ENCODE measurements at places on chromosomes 6 and 20.

DNA sequence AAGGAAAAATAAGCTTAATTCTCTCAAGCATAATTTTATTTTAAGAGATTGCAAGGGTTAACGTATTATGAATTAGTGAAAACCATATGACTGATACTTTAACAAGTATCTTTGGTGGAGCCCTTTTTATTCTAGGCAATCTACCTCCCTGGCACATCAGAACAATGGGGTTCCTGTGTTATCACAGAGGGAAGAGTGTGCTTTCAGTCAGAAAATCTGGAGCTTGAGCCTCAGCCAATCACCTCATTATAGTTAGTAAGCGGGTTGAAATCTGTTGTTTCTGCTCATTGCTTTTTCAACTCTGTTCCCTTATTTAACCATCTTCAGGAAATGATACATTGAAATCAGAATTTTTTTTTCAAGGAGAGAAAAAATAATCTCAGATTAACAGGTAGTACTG lies 391 bp downstream of the ADGRF1 start:
- DNase-seq = no peak

- no peak for DNase-seq
These were observed 125.2 kb downstream of the CEBPB start for GRCh38 chr20:50315586-50316551.

GRCh38 chr20:32028647-32029372 lies 18.6 kb downstream of the CCM2L start:
- no peak for DNase-seq

DNA sequence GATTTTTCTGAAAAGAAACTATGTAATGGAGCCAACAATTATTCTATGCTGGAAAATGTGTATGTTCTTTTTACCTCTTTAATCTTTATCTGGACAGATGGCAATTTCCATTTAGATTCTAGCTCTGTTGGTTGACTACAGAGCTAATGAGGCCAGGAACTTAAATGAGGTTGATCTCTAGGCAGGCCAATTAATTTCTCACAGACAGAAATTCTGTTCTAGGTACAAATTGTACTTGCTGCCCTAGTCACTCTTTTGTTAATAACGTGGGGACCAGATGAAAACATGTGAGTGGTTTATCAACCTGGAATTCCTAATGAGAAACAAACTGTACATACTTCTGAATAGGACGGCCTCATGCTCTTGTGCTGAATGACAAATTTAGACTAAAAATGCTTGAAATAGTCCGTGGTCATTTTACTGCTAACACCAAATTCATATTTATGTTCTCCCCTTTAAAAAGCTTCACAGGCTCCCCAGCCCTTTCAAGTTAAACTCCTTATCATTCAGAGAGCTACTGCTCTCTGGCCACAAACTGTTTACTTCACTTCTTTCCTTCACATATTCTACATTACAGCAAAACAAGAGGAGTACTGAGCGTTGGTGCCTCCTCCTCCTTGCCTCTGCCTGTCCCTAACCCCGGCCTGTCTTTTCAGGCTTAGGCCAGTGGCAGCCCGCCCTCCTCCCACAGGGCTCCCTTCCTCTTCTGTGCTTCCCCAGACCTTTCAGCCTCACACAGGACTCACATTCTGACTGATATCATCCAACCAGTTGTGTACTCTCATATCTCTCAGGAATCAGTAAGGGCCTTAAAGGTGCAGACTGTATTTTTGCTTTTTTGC lies 41.4 kb downstream of the DTNBP1 start:
- peak; percentile 63 for DNase-seq

GRCh38 chr20:53884859-53885541 lies 185.4 kb downstream of the BCAS1 start:
- DNase-seq = no peak

GRCh38 chr6:77055711-77056110 lies 407.6 kb downstream of the HTR1B start:
- DNase-seq = no peak

DNA sequence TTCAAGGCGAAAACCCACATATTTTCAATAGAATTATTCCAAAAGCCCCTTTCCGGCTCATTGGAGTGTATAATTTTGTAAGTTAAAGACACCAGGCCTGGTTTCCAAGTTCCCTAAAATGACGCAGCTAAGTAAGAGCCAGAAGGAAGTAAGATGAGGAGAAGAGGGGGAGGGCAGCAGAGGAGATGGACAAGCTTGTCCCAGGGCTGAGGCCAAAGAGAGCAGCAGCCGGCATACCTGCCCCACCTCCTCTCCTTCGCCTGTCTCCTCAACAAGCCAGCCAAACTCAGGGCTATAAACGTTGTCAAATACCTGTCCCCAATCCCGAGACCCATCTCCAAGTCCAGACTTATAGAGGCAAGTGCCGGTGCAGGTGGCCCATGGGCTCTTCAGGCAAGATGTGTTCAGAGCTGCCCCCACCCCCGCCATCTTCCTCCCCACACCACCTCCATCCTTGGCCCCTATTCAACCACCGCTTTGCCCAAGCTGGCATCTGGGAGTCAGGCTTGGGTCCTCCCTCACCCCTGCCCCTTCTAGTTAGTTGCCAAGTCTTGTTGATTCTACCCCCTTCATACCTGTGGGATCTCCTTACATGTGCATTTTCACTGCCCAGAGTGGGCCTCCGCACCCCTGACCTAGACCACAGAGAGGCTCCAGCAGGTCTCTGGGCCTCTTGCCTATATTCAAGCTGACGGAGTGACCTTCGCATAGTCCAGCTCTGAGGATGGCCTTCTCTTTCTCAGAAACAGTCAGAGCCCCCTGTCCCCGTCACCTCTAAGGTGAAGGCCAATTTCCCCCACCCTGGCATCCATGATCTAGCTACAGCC lies 75.7 kb upstream of the SIRPA start:
- DNase-seq = peak; percentile 49

DNA sequence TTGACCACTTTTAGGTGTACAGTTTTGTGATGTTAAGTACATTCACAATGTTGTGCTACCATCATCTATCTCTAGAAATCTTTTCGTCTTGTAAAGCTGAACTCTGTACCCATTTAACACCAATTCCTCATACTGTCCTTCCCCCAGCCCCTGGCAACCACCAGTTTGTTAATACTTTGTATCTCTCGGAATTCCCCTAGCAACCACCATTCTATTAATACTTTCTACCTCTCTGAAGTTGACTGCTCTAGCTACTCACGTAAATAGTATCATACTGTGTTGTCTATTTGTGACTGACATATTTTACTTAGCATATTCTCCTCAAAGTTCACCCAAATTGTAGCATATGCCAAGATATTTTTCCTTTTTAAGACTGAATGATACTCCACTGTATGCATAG lies 82.3 kb upstream of the CLDN20 start:
- DNase-seq = no peak

GRCh38 chr6:151239603-151240035 lies at the start of gene AKAP12:
AKAP12 (plus strand) TSS chr6:151239967; CDS start chr6:151240563, 596 bp downstream.
- no peak for DNase-seq

GRCh38 chr20:15289337-15289736 lies 951.9 kb upstream of the FLRT3 start:
- no peak for DNase-seq

DNA sequence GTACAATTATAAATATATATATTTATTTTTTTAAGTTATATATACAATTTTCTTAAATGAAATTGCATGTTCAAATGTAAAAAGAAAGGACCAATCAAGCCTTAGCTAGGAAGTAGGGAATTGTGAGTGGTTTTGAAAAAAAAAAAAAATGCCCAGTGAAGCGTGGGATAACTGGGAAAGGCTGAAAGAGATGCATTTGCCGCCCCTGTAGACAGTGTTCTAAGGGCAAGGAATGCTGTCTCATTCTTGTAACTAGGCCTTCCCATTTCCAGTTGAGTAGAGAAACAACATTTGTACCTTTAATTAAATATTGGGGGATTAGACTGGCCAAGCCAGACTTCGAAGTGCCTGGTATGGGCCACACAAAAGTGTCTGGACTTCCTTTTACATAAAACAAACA lies 430.1 kb upstream of the SLC35B3 start:
- no peak for DNase-seq

GRCh38 chr6:39791850-39792539 lies at the start of gene DAAM2:
DAAM2 (plus strand) TSS chr6:39792376; CDS start chr6:39856303, 63,927 bp downstream.
- DNase-seq = no peak

- no peak for DNase-seq
These were observed 39.6 kb upstream of the AFDN start for GRCh38 chr6:167786853-167787675.

GRCh38 chr20:57319584-57319983 lies 10.0 kb upstream of the SPO11 start:
- no peak for DNase-seq

GRCh38 chr6:86789779-86790411 lies 147.4 kb upstream of the HTR1E start:
- DNase-seq = no peak

DNA sequence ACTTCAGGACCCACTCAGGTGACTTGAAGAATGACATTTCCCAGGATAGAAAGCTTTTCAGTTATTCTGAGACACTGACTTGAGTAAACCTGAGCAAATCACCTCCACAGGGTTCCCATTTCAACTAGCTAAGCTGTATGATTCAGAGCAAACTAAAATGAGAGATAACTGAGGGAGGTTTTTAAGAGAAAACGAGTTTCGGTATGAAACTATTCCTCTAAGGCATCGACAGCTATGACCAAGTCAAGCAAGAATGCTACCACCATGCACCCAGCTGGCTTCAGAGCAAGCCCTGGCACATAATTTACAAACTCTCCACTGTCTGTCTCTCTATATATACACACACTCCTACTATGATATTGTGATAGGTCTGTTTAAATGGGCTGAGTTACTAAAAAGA lies 75.4 kb downstream of the PERP start:
- no peak for DNase-seq

GRCh38 chr6:155115893-155116570 lies 120.9 kb downstream of the TIAM2 start:
- no peak for DNase-seq

- DNase-seq = peak; percentile 91
These were observed 42.3 kb upstream of the PTPN1 start for GRCh38 chr20:50467718-50468356.

DNA sequence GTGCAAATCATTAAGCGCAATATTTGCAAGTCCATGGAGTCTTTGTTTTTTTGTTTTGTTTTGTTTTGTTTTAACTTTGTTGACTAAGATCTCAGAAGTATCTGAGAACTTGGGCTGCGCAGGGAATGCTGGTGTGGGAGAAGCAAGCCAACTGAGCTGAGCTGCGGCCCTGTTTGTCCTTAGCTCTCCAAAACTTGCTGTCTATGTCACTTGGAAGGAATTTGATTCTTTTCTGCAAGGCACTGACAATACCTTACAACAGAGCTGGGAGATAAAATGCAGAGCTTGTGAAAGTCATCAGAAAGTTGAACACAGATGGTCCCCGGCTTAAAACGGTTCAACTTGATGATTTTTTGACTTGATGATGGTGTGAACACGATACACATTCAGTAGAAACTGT lies 5.4 kb downstream of the SLC22A23 start:
- no peak for DNase-seq

- no peak for DNase-seq
These were observed 244.1 kb upstream of the QKI start for GRCh38 chr6:163170294-163170883.

DNA sequence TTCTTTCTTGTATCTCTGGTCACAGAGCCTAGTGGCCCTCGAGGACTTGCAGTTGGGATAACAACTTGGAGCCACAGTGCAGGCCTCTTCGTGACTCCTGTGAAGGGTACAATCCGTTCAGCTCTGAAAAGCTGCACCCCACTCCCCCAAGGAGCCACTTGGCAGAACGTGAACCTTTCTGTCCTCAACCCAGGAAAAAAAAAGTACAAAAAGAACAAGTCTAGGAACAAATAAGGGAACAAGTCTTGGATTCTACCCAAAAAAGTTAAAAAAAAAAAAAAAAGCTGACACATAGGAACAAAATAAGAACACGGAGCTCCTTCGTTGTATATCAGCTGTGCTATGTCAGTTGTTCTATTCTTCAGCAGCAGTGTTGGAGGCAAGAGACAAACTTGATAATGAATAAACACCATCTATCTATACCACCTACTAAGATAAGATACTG lies 77.9 kb upstream of the TULP1 start:
- no peak for DNase-seq

DNA sequence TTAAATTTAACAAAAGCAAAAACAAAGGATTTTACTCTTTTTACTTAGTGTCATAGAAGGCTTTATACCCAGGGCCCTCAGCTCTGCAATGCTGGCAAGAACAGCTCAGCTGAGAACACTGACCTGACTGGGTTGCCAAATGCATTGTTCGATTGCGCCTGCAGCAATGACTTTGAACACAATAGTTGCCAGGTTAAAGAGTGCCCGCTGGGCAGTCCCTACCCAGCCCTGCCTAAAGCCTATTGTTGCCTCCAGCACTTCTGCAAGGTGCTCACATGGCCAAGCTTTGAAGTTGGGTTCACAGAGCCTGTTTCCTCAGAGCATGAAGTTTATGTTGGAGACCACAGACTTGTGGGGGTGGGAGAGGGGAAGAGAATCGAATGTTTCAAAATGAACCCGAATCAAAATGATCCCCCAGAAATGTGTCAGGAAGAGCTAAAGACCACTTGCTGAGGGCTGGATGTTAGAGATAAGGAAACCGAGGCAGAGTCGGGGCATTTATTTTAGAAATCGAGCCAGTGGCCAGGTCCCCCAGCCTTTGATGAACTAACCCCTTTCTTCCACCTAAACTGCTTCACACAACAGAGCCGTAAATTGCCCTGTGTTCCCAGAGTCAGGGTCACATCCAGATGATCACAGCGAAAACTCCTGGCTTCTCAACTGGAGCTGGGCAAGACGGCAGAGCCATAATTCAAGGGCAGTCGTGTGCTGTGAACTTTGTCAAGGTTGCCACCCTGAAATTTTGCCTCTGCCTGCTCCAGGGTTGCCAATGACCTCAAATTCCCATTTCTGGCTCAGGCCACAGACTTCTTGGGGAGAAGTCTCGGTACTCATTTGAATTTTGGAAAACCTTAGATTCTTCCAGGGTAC lies 55.0 kb downstream of the FOXA2 start:
- no peak for DNase-seq

- DNase-seq = no peak
These were observed 1.1 kb downstream of the GNL1 start for GRCh38 chr6:30554962-30555815.

- no peak for DNase-seq
These were observed 151.3 kb upstream of the BEND6 start for GRCh38 chr6:56803594-56803993.

DNA sequence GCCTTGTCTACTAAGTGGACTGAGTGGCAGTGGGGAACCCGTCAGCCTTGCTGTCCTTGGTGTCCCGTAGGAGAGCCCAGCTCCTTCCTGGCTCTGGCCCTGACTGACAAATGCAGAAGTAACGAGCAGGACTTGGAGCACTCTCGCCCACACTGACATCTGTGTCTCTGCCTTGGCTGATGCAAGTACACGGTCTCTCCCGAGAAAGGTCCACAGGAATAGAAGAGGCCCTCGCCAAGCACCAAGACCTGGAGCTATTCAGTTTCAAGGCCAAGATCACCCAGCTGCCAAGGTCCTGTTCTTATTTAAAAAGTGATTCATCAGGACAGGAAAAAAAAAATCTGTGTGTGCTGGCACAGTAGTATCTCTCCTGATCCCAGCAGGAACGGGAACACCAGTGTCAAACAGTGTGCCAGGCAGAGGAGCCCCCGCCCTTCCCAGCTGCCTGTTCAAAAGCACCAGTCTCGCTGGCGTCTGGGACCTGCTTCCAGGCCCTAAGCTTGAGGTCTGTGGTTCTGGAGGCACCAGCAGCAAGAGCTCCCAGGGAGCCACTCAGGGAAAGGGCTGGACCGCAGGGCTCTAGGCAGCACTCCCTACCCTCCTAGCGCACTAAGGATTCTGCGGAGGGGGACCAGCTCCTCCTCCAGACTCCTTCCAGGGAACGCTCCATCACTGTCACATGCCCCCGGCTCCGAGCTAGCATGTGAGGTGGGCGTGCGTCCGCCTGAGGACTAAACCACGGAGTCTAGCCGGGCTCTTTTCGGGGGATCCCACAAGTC lies 376.9 kb downstream of the RNGTT start:
- peak; percentile 97 for DNase-seq

GRCh38 chr20:50682065-50682464 lies 9.3 kb downstream of the RIPOR3 start:
- DNase-seq = no peak
